ENCODE measurements at places on chromosomes 16 and 17.

DNA sequence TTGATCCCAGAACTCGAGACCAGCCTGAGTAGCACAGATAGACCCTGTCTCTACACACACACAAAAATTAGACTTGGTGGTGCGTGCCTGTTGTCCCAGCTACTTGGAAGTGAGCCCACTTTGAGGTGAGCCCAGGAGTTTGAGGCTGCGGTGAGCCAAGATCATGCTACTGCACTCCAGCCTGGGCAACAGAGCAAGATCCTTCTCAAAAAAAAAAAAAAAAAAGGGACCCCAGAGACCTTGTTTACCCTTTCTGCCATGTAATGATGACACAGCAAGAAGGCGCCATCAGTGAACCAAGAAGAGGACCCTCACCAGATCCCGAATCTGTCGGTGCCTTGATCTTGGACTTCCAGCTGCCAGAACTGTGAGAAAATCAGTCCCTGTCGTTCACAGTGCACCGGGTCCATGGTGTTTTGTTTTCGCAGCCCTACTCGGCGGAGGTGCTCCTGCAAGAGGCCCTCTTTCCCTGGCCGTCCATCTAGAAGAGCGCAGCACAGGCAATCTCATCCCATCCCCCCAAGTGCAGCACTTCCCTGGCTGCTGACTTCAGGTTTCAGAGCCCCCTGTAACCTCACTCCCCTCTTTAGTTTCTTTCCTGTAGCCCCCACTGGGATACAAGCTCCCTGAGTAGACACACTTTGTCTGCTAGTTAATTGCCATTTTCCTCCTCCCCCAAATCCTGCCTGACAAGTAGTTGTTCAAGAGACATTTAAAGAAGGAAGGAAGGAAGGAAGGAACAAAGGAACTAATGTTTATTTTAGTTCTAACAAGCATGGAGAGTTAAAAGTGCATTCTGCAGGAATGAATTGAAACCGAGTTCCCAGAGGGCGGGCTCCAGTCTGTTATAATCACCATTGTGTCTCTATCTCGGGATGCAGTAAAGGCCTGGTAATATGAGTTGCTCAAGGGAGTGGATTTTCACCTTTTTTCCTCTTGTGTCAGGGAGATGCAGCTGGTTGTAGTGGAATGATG, 115.3 kb downstream of the SNX29 start:
- no peak for DNase-seq

DNA sequence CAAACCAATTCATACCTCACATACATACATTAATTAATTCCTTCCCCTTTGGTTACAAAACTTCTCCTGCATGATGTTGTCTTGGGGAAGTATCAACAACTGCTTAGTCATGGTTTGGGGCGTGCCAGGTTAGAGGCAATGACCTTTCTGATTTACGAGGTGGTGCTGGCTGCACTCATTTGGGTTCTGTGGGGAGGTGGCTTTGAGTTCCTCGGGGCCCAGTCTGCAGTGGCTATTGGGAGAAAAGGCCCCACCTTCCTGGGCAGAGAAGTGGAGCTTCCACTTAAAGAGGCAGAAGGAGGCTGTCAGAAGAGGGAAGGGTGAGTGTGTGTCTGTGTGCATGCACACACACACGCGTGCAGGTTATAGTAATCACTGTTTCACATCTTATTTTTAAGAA, 10.2 kb upstream of the ETV4 start:
- no peak for DNase-seq

DNA sequence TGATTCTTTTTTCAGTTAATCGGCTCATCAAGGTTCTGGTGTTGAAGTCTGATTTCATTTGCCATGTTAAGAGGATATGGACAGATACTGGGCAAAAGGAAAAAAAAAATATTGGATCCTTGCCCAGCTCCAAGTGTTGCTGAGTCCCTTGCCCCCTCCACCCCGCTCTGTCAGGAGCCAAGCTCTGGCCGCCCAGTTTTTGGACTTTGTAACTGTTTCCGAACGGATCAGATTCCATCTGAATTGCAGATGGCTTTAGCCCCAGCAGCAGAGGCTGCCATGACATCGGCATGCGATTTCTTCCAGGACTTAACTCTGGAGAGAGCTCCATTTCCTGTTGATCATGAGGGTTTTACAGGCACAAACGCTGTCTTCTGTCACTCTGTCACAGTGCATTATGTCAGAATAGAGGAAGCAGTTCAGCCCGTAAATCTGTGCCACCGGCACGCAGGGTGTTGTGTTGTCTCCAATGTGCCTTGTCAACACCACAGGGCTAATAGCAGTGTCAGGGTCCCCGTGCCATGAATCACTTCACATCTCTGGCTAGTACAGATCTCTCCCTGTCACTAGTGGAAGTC, 615.6 kb downstream of the MAF start:
- no peak for DNase-seq

DNA sequence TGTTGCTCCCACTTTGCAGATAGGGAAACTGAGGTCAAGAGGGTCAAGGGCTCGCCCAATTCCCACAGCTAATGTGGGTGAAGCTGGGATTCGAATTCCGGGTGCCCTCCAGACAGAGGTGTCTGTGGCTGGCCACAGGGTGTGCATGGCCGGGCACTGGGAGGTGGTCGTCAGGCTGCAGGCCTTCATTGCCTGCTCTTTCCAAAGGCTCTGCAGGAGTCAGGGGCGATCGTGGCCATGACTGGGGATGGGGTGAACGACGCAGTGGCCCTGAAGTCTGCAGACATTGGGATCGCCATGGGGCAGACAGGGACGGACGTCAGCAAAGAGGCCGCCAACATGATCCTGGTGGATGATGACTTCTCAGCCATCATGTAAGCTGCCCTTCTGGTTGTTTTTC, 49.8 kb downstream of the MEAK7 start:
- DNase-seq, result no peak

DNA sequence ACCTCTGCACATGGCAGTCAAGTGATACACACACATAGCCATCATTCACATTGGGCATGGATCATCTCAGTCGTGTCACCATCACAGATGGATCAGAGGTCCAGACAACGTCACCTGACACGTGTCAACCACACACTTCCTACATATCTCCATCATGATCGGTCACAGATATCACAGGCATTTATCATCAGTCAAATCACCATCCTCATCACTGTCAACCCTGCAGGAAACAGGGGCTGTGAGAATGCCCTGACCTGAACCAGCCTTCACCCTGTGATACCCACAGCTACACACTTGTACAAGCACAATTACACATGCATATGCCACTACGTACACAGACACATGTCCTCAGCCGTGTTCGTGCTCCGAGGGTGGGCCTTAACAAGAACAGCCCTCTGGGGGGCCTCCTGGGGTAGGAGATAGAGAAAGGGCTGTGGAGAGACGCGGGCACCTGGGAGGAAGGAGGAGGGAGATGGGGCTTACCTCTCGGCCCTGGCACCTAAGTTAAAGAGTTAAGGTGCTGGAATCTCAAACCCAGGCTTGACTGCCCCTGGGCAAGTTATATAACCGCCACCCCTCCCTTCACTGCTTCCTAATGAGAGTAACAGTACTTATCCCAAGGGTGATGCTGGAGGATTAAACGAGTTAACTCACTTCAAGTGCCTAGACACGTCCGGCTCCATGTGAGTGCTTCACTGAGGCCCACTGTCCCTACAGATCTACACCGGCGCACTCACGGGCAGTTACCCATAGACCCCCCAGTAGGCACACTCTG, 1.1 kb downstream of the SLC12A4 start:
- DNase-seq, result no peak

DNA sequence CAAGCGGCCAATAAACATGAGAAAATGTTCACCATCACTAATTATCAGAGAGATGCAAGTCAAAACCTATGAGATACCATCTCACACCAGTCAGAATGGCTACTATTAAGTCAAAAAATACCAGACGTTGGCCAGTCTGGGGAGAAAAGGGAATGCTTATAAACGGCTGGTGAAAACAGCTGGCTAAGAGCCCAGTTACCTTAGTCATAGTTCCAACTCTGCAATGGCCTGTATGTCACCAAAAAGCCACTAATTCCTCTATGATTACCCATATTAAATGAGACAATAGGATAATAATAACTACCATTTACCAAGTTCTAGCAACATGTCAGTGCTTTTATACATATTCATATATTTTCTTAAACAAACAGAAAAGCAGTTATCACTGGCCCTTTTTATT, 42.9 kb upstream of the CDRT4 start:
- no peak for DNase-seq

GRCh38 chr16:85750146-85750826, 610 bp downstream of the C16orf74 start:
- peak; percentile 69 for DNase-seq
